ENCODE measurements at places on chromosomes 1 and 21.

GRCh38 chr1:44043176-44044070 is 12.2 kb upstream of the SLC6A9 start:
- no peak for DNase-seq

DNA sequence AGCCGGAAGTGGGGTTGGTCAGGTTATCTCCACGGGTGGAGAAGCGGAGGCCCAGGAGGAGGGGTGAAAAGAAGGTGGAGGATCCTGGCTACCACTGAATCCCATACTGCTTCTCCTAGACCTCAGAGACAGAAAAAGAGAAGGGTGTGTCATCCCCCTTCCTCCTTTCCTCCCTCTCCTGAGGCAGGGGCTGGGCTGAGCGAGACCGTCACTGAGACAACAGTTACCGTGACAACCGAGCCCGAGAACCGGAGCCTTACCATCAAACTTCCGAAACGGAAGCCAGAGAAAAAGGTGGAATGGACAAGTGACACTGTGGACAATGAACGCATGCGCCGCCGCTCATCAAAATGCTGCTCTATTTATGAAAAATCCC is 42.1 kb upstream of the NBPF3 start:
- no peak for DNase-seq

- DNase-seq, result no peak
Observed at GRCh38 chr21:45408271-45408791, 3.4 kb downstream of the COL18A1 start.

GRCh38 chr21:26883768-26884167 is 38.6 kb upstream of the ADAMTS1 start:
- DNase-seq, result no peak

GRCh38 chr1:33379631-33380354 is 51.1 kb downstream of the PHC2 start:
- no peak for DNase-seq

GRCh38 chr1:201214461-201214860 is 23.8 kb downstream of the IGFN1 start:
- DNase-seq, result no peak
